ENCODE measurements at places on chromosomes 16 and 17.

DNA sequence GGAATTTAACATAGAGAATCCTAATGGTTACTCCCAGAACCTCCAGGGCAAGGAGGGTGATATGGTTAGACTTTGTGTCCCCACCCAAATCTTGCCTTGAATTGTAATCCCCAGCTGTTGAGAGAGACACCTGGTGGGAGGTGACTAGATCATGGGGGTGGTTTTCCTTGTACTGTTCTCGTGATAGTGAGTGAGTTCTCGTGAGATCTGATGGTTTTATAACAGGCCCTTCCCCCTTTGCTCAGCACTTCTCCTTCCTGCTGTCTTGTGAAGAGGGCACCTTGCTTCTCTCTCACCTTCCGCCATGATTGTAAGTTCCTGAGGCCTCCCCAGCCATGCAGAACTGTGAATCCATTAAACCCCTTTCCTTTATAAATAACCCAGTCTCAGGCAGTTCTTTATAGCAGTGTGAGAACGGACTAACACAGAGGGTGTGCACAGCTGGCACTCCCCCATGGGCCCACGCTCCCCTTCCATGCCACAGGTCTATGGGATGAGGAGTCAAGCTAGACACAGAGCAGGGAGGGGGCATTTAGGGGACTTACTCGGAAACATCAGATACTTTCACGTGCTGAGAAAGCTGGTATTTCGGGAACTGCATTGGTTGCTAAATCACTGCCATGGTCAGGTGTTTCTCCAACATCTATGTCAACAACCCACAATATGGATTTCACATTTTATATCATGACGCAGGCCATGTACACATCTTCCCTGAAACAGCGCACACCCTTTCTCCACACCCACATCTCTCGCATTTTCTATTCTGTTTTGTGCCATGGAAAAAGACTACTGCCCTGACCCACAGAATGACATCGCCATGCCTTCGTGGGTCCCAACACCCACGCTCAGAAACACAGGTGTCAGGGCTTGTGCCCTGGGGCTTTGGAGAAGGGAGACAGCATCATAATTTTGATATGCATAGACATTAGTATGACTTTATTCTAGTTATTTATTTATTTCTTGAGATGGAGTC is 199.1 kb upstream of the GSE1 start:
- no peak for DNase-seq

DNA sequence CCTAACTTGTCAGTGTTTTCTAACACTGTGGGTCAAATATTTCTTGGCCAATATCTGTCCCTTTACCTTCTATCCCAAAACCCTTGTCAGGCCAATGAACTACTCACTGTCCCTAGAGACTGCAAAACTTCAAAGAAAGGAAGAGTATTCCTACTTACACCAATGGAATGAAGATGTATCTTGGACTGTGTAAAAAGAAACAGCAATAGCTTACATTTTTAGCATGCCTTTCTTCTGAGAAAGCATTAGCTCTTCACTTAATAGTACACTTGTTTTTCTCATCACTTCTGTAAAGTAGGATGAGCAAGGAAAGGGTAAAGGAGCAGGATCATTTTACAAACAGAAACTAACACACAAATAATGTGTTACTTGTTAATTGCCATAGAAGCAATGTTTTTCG is 73.9 kb downstream of the STH start:
- DNase-seq = no peak

- DNase-seq = peak; percentile 95
These were observed 9.0 kb downstream of the VPS9D1 start for GRCh38 chr16:89711601-89712273.

GRCh38 chr16:661184-661821 is 6.6 kb upstream of the RHOT2 start:
- DNase-seq = no peak

DNA sequence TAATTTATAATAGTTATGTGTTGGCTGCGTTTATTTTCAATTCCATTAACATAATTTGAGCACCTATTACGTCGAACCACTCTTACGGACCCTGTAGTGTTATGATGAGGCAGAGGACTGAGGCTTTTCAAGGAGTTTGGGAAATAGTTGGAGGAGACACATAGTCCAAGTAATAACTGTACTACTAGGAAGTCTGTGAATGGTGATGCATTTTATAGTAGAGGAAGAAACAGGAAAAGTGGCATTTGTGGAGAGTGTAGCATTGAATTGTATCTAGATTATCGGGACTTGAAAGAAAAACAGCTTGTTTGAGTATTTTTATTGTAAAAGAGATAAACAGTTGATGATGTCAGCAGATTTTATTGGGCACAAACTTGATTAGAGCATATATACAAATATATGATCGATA is 1.7 kb downstream of the NFATC3 start:
- DNase-seq = no peak

DNA sequence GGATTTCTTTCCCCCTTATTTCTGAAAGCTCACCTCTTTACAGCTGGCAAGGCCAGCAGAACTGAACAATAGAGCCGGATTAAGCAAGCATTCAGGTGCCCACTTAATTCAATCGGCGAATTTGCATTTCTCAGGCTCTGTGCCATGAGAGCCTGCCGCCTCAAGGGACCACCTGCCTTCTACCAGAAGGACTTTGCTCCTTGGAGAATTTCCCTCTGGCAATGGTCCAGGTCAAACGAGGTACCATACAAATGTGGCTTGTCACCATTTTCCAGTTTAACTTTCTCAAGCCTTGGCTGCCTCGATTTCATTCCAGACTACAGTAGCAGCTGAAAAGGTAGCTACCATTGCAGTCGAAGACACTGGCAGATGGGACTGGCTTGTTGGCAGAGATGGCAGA is 534.0 kb downstream of the MAF start:
- DNase-seq = no peak

- DNase-seq = peak; percentile 54
These were observed 1.1 kb downstream of the KIF1C start for GRCh38 chr17:4998732-4999429.

DNA sequence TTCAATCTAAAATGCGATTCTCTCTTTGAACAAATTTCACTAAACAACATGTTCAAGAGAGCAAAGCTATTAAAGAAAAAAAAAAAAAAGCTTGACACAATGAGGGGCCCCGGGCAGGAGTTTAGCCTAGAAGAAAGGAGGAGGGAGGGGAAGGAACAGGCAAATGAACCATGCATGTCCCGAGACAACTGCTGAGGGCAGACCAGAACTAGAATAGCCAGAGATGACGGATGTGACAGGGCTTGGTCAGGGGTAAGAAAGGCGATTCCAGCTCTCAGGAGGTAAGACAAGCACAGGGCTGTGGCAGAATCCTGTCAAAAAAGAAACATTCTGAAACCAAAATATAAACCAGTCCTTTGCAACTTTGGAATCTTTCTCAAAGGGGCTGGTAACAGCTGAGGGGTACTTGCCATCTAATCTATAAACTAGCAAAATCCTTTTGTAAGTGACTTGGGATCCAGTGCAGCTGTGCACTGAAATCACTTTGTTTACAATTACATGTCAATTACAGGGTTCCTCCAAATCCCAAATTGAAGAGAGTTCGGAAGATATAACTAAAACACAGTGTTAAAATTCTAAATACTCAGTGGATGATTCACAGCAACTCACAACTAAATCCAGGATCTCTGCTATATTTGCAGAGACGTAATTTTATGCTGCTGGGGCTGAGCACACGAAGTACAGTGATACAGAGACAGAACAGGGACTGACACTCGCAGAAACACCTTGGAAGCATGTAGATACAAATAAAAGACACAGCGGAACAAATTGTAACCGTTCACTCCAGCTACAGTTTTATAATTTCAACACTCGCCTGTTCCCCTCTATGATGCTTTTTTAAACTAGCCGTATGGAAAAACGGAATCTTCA is 567.4 kb upstream of the ZFHX3 start:
- no peak for DNase-seq

DNA sequence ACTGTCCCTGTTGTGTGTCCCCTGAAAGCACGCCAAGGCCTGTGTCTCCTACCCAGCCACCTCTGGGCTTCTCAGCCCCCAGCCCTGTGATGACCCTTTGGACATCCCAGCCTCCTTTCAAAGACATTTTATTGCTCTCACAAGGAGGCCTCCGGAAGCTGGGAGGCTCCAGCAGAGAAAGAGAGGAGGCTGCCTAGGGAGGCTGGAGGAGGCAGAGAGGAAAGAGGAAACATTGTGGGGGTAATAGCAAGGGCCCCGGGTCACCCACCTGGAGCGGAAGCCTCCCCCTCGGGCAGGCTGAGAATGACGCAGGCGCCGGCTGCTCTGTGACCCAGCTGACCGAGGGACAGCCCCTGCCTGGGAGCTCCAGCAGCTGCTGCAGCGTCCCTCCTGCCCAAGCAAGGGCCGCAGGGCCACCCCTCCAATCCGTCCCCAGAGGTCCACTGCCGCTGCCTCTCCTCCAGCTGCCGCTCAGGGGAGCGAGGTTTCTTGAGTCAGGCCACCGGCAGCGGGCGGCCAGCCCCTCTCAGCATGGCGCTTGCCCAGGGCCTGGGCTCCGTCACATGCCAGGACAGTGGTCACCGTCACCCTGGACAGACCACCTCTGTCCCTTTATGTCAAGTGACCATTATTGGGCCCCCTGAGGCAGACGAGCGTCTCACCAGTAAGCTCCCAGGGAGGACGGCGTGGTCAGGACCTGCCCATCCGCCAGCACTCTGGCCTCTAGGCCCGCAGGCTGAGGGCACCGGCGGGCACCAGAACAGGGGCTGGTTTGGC is 29.3 kb downstream of the ACTG1 start:
- no peak for DNase-seq

- DNase-seq = no peak
These were observed 73.6 kb downstream of the METRNL start for GRCh38 chr17:83152745-83153611.

GRCh38 chr17:30381340-30381659 is 2.6 kb downstream of the CPD start:
- no peak for DNase-seq

GRCh38 chr16:391885-392335 is 5.1 kb upstream of the NME4 start:
- DNase-seq = peak; percentile 93

DNA sequence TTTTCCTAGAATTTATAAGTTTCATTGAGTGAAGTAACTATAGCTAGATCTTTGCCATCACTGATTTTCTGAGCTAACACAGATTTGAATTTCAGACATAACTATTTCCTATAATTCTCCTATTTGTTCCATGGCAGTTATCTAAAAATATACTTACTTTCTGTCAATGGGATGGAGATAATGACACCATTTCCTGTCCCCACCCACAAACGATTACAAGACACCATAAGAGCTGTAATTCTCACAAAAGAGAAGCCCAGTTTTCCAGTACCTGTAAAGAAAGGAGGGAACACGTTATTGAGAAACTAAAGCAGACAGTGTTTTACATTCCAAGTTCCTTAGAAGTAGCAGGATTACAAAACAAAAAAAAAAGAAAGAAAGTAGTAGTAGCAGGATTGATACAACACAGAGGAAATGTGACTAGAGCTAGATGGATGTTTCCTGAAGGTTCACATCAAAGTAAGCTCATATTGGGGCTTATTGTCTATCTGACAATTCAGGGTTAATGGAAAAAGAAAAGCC is 110.9 kb upstream of the TOB1 start:
- no peak for DNase-seq

DNA sequence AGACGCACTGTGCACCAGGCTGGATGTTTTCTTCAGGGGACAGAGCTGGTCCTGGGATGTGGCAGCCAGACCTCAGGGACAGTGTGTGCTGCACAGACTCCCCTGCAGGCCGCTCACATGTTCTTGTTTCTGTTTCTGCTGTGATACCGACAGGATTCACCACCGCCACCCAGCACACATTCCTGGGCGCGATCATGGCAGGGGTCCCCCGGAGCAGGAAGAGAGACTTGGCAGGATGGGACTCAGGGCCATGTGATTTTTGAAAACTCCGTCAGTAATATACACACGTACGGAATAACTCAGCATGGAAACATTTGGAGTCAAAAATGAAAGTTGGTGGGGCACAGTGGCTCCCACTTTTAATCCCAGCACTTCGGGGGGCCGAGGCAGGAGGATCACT is 79.0 kb downstream of the HAPSTR1 start:
- DNase-seq = no peak

- peak; percentile 93 for DNase-seq
These were observed at the start of gene SIAH1 for GRCh38 chr16:48385253-48386150. TSS of gene SIAH1 (minus strand) at chr16:48385413. CDS start at chr16:48362428, 22,985 bp downstream.

- no peak for DNase-seq
These were observed 8.5 kb downstream of the ITGAE start for GRCh38 chr17:3792481-3792880.

DNA sequence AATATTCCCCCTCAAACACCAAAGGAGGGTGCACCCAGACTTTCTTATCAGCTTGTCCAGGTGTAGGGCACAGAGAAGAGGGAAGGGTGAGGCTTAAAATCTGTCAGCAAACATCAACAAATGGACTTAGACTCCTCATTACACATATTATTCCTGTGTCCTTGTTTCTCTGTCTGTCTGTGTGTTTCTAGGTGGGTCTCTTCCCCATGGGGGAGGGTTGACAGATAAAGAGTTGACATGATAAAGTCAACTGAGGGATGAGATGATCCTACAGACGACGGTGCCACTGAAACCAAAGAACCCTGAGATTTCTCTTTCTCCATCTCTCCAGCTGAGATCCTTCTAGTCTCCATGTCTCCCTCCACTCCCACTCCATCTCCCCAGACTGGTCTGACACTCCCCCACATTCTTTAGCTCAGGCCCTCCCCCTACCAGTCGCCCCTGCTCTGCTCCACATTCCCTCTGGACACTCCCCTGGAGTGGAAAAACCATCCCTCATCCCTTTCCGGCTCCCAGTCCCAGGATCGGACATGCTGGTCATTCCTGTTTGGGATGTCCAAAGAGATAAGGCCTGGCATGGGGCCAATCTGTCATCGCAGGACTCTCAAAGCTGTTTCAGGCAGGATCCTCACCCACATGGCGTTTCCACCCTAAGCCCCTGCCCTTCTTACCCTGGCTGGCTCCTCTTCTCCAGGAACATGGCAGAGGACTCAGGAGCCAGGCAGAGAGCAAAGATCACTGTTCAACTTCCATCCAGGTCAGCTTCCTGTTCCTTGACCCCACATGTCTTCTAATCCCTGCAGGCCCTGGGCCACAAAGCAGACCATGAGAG is 2.9 kb upstream of the ITGA3 start:
- DNase-seq = no peak

GRCh38 chr16:1257561-1258224 is 1.8 kb downstream of the TPSD1 start:
- DNase-seq = no peak

DNA sequence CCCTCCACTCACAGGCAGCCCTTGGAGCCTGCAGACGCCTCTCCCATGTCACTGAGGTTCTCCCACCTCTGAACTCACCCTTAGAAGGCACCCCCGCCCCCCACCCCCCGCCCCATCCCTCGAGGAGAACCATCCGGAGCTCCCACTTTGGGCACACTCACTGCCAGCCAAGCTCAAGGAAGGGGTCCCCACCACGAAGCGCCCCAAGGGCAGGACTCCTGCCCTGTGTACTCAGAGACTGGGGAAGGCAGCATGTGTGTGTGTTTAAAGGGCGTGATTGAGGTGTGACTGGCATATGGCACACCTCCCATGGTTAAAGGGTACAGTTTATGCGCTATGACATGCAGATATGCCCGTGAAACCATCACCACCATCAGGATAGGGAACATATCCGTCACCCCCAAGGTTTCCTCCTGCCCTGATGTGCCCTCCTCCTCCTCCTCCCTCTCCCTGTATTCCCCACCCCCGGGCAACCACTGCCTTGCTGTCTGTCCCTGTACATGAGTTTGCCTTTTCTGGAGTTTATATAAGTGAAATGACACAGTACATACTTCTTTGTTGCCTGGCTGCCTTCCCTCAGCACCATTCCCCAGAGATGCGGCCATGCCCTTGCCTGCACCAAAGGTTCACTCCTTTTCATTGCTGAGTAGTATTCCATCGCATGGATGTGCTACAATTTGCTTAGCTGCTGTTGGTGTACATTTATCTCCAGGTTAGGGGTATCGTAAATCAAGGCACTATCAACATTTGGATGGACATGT is 14.0 kb upstream of the RBFOX3 start:
- no peak for DNase-seq

GRCh38 chr17:66686601-66687000 is 148.3 kb upstream of the CACNG5 start:
- no peak for DNase-seq

Measured in Karpas-422 (cell line).